ENCODE measurements at places on chromosomes 11 and 22. TPM values are rescaled to one million over a fixed set of nuclear protein-coding genes. Genes with fewer than 3 reads are reported as not detected.
A peak's percentile ranks its signal among the peaks of the same experiment; 100 is the strongest.

DNA sequence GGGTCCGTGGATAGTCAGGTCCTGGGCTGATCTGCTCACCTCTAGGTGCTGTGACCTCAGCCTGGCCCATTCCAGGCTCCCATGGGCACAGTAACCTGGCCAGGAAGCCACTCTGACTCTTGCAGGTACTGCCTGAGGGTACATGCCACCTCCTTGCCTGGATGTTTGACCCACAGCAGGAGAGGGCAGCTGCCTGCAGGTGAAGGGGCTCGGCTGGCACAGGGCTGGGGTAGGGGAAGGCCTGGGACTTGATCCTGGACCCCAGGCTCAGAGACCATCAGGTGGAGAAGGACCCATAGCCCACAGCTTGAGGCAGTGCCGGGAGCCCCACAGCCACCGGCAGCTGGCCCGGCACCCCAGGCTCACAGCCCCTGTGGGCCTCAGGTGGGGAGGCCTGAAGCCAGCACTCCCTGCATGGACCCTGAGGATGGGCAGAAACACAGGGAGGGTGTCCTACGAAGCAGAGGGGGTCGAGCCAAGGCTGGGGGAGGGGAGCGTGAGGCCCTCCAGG lies 2.7 kb downstream of the LRRC56 start:
- no peak for DNase-seq
- H3K27ac ChIP-seq: no peak overlapping the region
- H3K36me3 ChIP-seq: no peaks in the 10 kb centered on the region
- H3K4me1 ChIP-seq: peaks cover 4% of the 10 kb centered on the region
- no peaks in the 10 kb centered on the region for H3K27me3 ChIP-seq
- H3K4me3 ChIP-seq: no peak overlapping the region

The ANO9 gene
- total RNA-seq: 29.0 TPM

GRCh38 chr11:36033936-36034335 lies 90.1 kb downstream of the LDLRAD3 start:
- no peak for DNase-seq
- H3K4me3 ChIP-seq: no peak overlapping the region
- no peak overlapping the region for H3K27ac ChIP-seq
- no peaks in the 10 kb centered on the region for H3K36me3 ChIP-seq
- no peaks in the 10 kb centered on the region for H3K27me3 ChIP-seq
- no peaks in the 10 kb centered on the region for H3K4me1 ChIP-seq

- H3K4me1 ChIP-seq: peaks cover 6% of the 10 kb centered on the region
- no peak for DNase-seq
- H3K36me3 ChIP-seq: no peaks in the 10 kb centered on the region
- no peak overlapping the region for H3K27ac ChIP-seq
- no peak overlapping the region for H3K4me3 ChIP-seq
Observed at GRCh38 chr22:37439347-37439746, 12.1 kb upstream of the ELFN2 start.

The AQP11 gene
- total RNA-seq: 0.47 TPM

The BRSK2 gene
- 2.0 TPM for total RNA-seq

- peaks cover 23% of the 10 kb centered on the region for H3K4me1 ChIP-seq
- DNase-seq: no peak
- H3K36me3 ChIP-seq: no peaks in the 10 kb centered on the region
Observed at GRCh38 chr11:69209038-69209350, 53.3 kb downstream of the SMIM38 start.

- no peak for DNase-seq
- no peak overlapping the region for H3K4me3 ChIP-seq
- H3K27me3 ChIP-seq: no peaks in the 10 kb centered on the region
- H3K36me3 ChIP-seq: peaks cover 32% of the 10 kb centered on the region
Observed at GRCh38 chr11:77677138-77677537, 39.5 kb upstream of the CLNS1A start.

DNA sequence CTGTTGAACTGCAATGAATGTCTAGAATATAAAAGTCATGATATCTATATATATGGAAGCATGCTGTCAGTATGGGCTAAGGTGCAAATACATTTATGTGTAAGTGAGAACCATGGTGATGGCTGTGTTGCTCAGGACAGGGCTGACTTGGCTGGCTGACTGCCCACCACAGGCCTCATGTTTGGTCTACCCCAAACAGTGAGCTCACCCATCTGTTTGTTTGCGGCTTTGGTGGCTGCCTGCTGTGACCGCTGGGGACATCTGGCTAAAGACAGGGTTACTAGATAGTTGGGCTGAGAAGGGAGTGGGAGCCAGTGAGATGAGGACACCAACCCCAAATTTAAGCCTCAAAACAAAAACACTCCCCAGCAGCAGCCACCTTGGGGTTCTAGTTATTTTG lies 6.3 kb downstream of the CD44 start:
- DNase-seq: peak; percentile 82
- H3K4me1 ChIP-seq: peaks cover 77% of the 10 kb centered on the region
- H3K27me3 ChIP-seq: no peaks in the 10 kb centered on the region

DNA sequence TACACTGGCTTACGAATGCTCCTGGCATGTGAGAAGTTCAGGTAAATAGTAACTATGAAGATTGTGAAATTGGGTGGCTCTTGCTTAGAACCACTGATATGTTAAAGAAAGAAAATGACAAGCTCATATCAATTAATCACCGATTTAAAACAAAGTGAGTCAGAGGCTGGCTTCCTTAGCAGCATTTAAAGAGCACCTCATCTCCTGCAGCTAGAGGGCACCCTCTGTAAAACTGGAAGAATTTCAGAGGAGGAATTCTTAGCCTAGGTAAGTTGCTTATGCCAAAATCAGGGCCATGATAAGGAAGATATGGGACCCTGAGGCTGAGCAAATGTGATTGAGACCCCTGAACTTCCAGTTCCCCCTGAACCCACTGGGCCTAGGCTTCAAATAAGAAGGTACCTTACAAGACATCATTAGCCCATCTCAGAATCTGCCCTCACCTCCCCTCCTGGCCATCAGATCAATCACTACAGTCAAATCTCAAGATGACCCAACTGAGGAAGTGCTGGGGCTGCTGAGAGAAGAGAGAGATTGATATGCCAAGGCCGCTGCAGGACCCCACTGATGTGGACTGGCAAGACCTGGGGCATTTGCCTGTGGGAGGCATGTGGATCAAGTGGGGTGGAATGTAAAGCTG lies 8.6 kb upstream of the CD3E start:
- peaks cover 20% of the 10 kb centered on the region for H3K4me1 ChIP-seq
- no peaks in the 10 kb centered on the region for H3K36me3 ChIP-seq
- H3K27me3 ChIP-seq: no peaks in the 10 kb centered on the region

- no peaks in the 10 kb centered on the region for H3K4me1 ChIP-seq
- no peaks in the 10 kb centered on the region for H3K36me3 ChIP-seq
Observed at GRCh38 chr11:119765628-119766027, 36.6 kb upstream of the NECTIN1 start.

DNA sequence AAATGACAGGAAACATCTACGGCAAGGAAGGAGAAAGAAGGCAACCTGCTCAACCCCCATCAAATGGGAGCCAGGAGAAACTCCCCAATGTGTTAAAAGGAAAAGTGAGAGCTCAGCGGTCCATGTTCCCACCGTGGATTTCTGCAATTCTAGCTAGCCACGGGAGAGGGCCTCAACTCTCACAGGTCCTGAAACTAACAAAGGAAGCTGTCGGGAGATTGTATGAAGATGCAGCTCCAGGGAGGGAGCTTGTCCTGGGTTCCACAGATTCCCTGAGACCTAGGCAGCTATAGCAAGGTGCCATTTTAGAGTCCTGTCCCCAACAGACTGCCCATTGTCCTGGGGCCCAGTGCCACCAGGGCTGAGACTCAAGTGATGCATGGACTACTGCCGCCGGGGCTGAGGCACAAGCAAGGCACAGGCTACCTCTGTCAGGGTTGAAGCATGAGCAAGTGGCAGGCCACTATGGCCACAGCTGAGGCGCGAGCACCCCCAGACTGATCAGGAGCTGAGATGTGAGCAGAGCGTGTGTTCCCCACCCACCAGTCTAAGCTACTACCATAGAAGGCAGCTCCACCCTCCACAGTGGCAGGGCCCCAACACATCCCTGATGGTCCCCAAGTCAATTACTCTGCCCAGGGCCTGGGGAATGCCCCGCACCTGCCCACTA lies 31.3 kb downstream of the RSF1 start:
- no peaks in the 10 kb centered on the region for H3K27me3 ChIP-seq
- peaks cover 72% of the 10 kb centered on the region for H3K4me1 ChIP-seq
- H3K4me3 ChIP-seq: no peak overlapping the region
- H3K36me3 ChIP-seq: peaks cover 44% of the 10 kb centered on the region
- no peak for DNase-seq

DNA sequence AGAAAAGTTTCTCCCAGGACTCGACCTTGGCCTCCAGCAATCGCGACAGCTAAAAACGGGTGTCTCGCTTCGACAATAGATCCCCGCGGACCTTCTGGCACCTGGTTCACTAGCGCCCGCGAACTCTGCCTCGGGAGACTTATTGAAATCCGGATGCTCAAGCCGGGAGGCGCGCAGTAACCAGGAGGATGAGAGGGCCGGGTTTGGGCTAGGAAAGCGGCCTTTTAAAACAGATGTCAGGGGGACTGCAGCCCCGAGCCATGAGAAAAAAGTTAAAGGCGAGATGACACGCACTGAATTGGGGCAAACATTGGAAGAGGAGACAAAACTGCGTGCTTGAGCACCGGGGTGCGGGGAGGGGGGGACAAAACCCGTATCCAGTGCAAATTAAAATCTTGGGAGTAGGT lies 637 bp upstream of the ZBTB16 start:
- H3K4me3 ChIP-seq: peak overlapping the region; percentile 72
- no peak overlapping the region for H3K27ac ChIP-seq
- peaks cover 38% of the 10 kb centered on the region for H3K27me3 ChIP-seq

The SSTR3 gene
- 8.5 TPM for total RNA-seq

- DNase-seq: no peak
- peaks cover 11% of the 10 kb centered on the region for H3K4me1 ChIP-seq
- H3K4me3 ChIP-seq: no peak overlapping the region
- H3K36me3 ChIP-seq: no peaks in the 10 kb centered on the region
- peaks cover 30% of the 10 kb centered on the region for H3K27me3 ChIP-seq
Observed at GRCh38 chr11:720642-721246, 14.7 kb downstream of the EPS8L2 start.

GRCh38 chr11:116541460-116541859 lies 231.3 kb downstream of the BUD13 start:
- DNase-seq: no peak
- H3K4me3 ChIP-seq: no peak overlapping the region
- no peaks in the 10 kb centered on the region for H3K36me3 ChIP-seq
- H3K4me1 ChIP-seq: no peaks in the 10 kb centered on the region
- peaks cover 2% of the 10 kb centered on the region for H3K27me3 ChIP-seq

DNA sequence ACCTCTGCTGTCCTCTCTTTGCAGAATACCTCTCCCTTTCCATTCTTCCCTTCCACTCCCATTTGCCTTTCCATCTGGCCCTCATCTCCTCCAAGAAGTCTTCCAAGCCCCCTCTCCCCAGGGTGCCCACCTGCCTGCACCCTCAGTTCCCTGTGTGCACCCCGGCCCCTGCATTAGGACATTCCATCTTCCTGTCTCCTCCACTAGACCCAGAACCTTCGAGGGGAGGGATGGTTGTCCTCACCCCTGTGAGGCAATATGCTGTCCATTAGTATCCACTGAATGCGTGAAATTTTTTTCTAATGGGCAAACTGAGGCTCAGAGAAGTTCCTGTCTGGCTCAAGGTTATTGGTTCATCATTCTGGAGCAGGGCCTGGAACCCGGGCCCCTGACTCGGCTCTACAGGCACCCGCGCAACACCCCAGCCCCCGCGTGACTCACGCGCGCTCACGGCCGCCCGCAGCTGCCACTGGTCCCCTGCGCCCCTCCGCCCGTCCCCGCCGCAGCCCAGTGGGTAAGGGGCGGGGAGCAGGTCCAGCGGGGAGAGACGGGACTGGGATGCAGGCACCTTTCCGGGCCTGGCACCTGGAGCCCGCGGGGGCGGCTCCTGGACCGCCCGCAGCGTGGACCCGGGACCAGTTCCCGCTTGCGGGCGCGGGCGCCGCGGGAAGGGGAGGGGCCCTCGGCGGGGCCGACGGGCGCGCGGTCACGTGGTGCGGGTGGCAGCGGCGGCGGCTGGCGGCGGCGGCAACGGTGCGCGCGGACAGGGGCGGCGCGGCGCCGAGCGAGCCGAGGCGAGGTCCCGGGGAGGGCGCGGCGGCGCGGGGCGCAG lies 7.0 kb downstream of the SEPTIN3 start:
- no peaks in the 10 kb centered on the region for H3K36me3 ChIP-seq
- no peaks in the 10 kb centered on the region for H3K4me1 ChIP-seq
- H3K4me3 ChIP-seq: peak overlapping the region; percentile 58
- H3K27ac ChIP-seq: no peak overlapping the region
- H3K27me3 ChIP-seq: peaks cover 46% of the 10 kb centered on the region
- DNase-seq: peak; percentile 49

The WNT7B gene
- total RNA-seq: not detected

DNA sequence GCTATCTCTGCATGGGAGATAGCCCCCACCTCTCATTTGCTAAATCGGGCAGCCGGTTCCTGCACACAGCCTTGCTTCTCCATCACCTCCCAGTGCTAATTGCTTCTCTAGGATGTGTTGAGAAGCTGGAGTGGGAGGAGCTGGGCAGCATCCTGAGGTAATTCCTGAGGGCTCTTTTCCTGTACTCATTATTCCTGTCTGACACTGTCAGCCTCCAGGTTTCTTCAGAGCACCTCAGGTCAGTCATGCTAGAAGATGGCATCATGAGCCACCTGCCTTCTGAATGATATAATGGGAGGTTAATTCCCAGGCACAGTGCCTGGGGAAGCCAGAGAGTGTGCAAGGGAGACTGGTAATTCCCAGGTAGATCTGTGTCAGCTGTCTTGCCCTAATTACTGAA lies 133.0 kb downstream of the RAB38 start:
- H3K4me3 ChIP-seq: no peak overlapping the region
- H3K27me3 ChIP-seq: peaks cover 8% of the 10 kb centered on the region
- no peak for DNase-seq
- no peak overlapping the region for H3K27ac ChIP-seq
- H3K36me3 ChIP-seq: no peaks in the 10 kb centered on the region

Data from activated CD8-positive, alpha-beta T cell treated with anti-CD3 and anti-CD28 coated beads for 36 hours (primary cell).